Glomerular endothelial cell (primary cell): ENCODE measurements at places on chromosomes 12 and 14.

GRCh38 chr12:98656289-98657101 is 11.4 kb downstream of the APAF1 start:
- DNase-seq: no peak

GRCh38 chr12:115864396-115864795 is 413.1 kb downstream of the MED13L start:
- DNase-seq: no peak

- no peak for DNase-seq
Measured at GRCh38 chr14:85527006-85527405, 2.9 kb upstream of the FLRT2 start.

DNA sequence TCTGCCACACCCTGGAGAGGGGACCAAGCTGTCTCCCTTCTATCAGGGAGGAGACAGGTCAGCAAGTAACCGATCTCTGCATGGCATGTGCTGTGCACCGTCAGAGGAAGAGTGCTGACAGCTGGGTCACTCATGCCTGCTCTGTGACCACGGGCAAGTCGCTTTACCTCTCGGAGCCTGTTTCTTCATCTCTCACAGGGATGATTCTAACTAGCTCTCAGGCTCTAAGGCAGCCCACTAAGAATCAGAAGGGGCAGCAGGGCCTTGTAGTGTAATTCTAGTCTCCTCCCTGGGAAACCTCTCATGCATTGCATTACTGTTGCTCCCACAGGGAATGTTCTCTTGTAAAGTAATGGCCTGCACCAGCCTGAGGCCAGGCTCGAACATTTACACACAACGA is 11.9 kb downstream of the CD9 start:
- no peak for DNase-seq

DNA sequence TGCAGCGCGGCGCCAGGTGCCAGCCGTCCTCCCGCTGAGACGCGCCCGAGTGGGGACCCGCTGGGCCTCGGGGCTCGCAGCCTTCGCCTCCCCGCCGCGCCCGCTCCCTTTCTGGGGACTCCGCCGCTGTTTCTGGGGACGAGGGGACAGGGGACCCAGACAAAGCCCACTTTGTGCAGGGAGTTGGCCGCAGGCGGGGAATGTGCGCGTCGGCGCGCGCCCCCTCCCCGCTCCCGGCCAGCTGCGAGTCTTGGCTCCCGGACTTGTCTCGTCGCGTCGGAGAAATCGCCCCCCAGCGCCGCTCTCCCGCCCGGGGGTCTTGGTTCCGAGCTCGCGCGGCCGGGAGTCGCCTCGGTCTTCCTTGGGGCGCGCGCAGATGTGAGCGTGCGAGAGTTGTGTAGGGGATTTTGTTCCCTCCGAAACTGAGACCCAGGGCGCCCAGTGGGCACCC is 717 bp downstream of the VASH1 start:
- no peak for DNase-seq

- DNase-seq: no peak
Measured at GRCh38 chr14:37625597-37626595, 30.5 kb downstream of the TTC6 start.

GRCh38 chr12:87233671-87234070 is 795.5 kb downstream of the C12orf50 start:
- no peak for DNase-seq

DNA sequence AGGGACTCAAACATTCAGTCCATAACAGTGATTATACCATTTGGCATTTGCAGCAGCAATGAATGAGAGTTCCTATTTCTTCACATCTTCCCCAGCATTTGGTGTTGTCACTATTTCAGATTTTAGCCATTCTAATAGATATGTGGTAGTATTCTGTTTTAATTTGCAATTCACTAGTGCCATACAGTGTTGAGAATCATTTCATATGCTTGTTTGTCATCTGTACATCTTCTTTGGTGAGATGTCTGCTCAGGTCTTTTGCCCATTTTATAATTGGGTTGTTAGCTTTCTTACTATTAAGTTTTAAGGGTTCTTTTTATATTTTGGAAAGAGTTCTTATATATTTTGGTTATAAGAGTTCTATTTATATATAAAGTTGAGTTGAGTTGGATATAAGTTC is 276.5 kb downstream of the FUT8 start:
- no peak for DNase-seq

DNA sequence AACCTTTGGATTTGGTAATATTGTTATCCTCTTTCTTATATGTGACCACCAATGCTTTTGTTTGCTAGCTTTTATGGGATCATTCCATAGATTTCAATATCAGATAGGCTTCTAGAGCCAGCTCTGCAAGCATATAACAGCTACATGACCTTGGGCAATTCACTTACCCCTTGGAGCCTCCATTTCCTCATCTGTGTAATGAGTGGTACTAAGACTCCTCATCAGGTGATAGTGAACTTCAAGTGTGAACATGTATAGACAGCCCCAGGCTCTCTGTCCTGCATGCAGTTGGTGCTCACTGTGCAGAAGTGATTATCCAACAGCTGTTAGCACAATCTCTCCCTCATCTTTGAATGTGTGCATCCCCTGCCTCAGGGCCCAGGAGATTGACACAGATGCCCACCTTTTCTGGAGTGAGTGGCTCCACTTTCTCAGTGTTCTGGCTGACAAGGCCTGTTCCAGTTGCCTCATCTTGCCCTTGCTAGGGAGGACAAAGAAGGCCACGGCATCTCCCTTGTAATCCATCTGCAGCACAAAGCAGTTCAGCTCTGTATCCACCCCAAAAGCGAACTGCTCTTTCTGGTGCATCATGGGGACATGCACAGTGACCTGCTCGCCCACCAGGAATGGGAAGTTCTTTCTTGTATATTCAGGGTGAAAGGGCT is 9.2 kb downstream of the SERPINA9 start:
- DNase-seq: no peak
